Left lobe of liver (tissue), 2 donors: ENCODE measurements at places on chromosomes 5 and 9. TPM values are rescaled to one million over a fixed set of nuclear protein-coding genes. Genes with fewer than 3 reads are reported as not detected.

DNA sequence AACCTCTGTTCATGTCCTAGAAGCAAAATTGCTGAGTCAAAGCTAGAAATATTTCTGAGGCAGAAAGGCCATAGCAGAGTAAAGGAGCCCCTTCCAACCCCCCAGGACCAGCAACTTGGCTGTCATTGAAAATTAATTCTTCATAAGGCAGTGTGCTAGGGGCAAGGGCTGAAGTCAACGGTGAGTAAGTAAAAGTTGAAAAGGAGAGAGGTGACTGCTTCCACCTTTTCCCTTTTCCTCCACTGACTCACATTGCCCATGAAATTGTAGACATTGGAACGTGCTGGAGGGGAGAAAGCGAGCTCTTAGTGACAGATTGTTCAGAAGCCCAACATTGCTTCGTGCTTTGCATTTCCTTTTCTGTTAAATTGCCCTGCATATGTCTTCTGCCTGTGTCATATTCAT, 19.1 kb downstream of the GLRA1 start:
- no peak for DNase-seq

GRCh38 chr5:116573702-116574366, 789 bp downstream of the SEMA6A start:
- peak; percentile 45 for DNase-seq

DNA sequence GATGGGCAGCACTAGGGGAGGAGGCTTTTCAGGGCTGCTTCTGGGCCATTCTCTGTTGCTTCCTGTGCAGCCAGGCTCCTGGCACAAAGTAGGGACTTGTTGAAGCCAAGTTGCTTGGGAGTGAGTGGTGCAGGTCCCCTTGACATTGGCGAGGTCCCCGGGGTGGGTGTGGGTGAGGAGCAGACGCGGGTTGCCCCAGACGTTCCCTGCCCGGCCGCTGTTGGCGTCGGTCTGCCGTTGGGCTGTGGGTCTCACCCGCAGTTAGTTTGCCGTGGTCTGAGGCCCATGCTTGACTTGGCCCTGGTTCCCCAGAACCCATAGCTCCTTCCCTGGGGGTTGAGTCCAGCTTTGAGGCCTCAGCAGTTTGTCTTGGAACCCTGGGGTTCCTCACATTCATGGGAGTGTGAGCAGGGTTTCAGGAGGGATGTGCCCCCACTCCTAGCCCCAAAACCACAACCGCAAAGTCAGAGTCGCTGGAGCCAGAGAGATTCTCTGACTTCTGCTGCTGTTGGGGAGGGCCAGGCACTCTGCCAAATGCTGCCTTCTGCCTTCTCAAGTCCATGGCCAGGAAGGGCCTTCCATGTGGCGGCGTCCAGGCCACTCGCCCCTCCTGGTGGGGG, 77.5 kb downstream of the RXRA start:
- peak; percentile 71 for DNase-seq

DNA sequence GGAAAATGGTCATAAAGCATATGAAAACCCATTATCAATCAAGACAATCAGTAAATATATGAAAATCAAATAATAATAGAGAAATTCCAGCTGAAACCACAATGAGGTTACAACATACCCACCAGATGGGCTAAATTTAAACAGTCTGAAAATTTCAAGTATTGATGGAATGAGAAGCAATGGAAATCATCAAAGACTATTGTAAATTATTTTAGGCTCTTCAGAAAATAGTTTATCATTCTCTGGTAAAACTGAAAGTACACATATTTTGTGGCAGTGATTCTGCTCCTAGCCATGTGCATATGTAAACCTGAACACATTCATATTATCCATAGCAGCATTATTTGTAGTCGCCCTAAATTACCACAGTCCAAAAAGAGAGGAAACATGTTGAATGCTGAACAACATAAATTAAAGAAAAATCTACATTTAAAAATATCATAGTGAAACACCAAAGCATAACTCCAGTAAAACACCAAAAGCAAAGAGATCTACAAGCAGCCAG, 215.3 kb downstream of the PRELID2 start:
- DNase-seq: no peak

DNA sequence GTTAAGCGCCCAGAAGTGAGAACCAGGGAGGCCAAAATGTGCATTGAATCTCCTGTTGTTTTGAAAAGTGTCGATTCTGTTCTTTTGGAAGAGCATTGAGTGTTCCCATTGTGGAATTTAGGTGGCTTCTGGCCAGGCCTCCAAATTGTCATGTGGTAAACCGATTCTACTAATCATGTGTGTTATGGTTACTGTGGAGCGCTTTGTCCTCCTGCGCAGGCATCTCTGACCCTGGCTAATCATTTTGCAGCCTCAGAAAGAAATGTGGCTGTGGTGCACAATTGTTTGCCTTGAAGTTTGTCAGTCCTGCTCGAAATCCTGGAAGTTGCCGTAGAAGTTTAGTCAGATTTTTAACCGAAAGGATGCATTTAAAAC, 121.3 kb downstream of the RASGRF2 start:
- DNase-seq: no peak

DNA sequence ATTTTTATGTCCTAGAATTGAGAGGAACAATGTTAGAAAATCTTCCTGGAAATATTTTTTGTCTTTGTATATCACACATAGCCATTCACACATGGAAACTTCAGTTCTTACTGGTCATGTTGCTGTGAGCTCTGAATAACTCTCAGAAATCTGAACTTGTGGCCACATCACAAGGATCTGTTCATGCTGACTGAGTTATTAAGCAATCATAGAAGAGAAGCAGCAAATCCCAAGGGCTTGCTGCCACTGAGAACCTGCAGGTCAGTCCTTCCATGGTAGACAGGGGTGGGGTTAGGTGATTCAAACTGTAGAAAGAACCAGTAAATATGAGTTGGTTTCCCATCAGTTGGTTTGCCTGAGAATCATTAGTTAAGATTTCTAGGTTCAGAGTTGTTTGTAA, 27.6 kb downstream of the SGCD start:
- DNase-seq: no peak

- DNase-seq: peak; percentile 61
These were observed 13.1 kb downstream of the GPRIN1 start for GRCh38 chr5:176596689-176597416.

- no peak for DNase-seq
These were observed 57.1 kb downstream of the KCNIP1 start for GRCh38 chr5:170560938-170561337.

DNA sequence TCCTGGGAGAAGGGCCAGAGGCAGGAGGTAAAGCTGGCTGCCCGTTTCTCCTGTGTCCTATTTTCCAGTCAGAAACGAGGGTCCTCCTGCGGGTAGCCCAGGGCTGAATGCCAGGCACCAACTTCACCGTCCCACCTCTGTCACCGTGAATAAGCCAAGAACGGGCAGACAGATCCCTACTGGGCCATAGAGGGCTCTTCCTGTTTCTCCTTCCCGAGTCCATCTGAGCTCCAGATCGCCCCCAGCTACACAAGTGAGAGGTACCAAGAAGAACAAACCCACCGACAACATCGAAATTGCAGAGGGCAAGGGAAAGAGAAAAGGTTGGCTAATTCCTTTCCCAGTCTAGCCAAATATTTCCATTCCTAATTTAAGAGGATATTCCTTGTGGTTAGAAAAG, 93.7 kb downstream of the SPOCK1 start:
- no peak for DNase-seq

DNA sequence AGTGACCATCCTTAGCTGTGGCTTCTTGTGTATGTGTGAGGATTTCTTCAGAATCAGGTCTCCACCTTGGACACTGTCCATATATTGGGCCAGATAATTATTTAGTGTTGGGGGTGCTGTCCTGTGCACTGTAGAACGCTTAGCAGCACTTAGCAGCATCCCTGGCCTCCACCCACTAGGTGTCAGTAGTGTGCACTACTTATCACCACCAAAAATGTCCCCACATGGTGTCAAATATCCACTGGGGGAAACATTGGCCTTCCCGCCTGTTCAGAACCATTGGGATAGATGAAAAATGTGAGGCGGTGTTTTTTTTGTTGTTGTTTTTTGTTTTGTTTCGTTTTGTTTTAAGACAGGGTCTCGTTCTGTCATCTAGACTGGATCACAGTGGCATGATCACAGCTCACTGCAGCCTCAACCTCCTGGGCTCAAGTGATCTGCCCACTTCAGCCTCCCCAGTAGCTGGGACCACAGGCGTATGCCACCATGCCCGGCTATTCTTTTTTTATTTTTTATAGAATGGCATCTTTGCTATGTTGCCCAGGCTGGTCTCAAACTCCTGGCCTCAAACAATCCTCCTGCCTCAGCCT, 67.7 kb downstream of the TENT4A start:
- DNase-seq: peak; percentile 10

GRCh38 chr9:108439947-108440346, 415.8 kb downstream of the ACTL7B start:
- no peak for DNase-seq

DNA sequence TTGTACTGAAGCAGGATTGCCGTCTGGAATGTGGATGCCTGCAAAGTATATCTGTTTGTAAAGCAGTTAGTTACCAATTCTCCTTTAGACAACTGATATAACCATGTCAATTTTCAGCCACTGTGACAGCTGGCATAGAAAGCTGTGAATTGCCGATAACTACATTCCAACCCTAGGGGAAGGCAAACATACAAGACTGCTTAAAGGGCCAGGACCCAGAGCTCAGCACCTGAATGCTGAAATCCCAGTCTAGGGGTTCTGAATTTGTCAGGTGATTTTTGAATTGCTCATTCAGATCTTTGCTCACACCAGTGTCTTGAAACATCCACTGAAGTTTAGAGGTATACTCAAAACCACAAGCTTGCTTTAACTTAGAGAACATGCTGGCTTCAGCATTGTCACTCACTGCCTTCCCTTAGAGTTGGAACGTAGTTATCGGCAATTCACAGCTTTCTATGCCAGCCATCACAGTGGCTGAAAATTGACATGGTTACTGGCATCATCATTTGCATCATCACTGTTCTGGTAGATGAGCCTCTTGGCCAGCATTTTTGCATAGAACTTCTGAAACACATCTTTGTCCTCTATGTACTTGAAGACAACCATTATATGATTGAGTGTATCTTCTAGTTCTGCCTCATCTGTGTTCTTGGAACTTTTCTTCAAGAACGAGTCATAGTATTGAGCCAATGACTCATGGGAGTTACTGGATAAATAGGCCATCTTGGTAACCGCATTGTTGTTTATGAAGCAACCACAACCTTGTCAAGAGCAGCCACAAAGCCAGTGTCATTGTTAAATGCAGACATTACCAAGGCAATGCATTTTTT, 82.1 kb downstream of the CCDC192 start:
- no peak for DNase-seq

- no peak for DNase-seq
These were observed 21.1 kb downstream of the CPEB4 start for GRCh38 chr5:173909199-173909598.

EXOSC3 gene
- total RNA-seq: 15.2 TPM

TRMT10B gene
- total RNA-seq: 3.6 TPM

IL3 gene
- not detected for total RNA-seq

FRRS1L gene
- total RNA-seq: 0.03 TPM

NPR3 gene
- 3.5 TPM for total RNA-seq

CMBL gene
- total RNA-seq: 116 TPM
